Esophagus muscularis mucosa (tissue), 4 donors: ENCODE measurements at places on chromosomes 3 and 15. TPM values are rescaled to one million over a fixed set of nuclear protein-coding genes. Genes with fewer than 3 reads are reported as not detected.

DNA sequence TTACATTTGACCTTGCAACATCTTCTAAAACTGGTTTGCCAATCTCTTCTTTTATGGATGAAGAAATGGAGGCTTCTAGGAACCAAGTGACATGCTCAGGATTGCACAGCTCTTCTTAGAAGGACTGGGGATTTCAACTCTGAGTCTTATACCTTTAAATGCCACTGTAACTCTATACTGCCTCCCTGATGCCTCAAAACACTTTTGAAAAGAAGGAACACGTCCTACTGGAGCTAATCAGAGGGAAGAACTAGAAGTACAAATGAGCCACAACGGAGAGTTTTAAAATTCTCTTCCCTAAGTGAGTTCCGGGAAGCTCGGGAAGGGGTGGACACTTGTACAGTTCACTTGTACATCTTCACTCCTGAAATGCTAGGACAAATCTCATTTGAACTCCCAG, 949 bp upstream of the MITF start:
- H3K4me3 ChIP-seq = peak overlapping the region; percentile 83
- DNase-seq = no peak
- peaks cover 40% of the 10 kb centered on the region for H3K4me1 ChIP-seq
- no peaks in the 10 kb centered on the region for H3K36me3 ChIP-seq
- no peaks in the 10 kb centered on the region for H3K27me3 ChIP-seq

GRCh38 chr3:20326541-20326940, 140.5 kb upstream of the SGO1 start:
- no peaks in the 10 kb centered on the region for H3K27me3 ChIP-seq
- DNase-seq = no peak
- H3K4me1 ChIP-seq = no peaks in the 10 kb centered on the region
- H3K36me3 ChIP-seq = no peaks in the 10 kb centered on the region
- no peak overlapping the region for H3K27ac ChIP-seq
- no peak overlapping the region for H3K4me3 ChIP-seq

- H3K27ac ChIP-seq = no peak overlapping the region
- H3K36me3 ChIP-seq = no peaks in the 10 kb centered on the region
- H3K4me3 ChIP-seq = no peak overlapping the region
- no peak for DNase-seq
These were observed 399.7 kb upstream of the NR2F2 start for GRCh38 chr15:95930659-95931375.

DNA sequence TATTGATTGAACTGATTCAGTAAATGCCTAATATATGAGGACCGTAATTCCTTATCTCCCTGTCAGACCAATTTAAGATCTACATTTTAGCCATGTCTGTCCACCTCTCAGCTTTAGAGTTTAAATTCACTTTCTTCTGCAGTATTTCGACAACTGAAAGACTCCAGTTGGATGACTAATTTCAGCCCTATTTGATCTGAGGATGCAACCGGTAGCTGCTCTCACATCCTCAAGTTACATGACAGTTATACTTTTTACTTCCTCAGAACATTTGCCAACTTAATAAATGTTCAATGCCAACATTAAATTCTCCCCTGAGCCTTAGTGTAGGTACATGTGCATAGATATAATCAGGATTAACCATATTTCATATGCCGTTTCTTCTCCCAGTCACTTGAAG, 2.5 kb upstream of the HHLA2 start:
- H3K4me3 ChIP-seq = no peak overlapping the region
- H3K36me3 ChIP-seq = no peaks in the 10 kb centered on the region
- no peaks in the 10 kb centered on the region for H3K27me3 ChIP-seq
- peaks cover 5% of the 10 kb centered on the region for H3K4me1 ChIP-seq
- H3K27ac ChIP-seq = no peak overlapping the region

Gene SH3GL3
- not detected for total RNA-seq

DNA sequence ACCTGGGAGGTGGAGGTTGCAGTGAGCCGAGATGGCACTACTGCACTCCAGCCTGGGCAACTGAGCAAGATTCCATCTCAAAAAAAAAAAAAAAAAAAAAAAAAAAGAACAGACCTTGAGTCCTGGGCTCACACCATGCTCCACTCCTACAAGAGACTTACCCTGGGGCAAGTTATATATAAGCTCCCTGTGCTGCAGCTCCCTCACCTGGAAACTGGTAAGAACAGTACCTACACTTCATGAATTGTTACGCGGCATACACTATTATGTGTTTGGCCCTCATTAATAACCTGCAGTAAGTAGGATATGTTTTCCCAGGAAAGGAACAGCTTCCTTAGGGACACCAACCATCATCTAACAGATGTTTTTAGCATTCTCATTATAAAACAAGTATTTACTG, 119.6 kb downstream of the FMN1 start:
- no peak for DNase-seq
- H3K36me3 ChIP-seq = no peaks in the 10 kb centered on the region
- H3K27me3 ChIP-seq = no peaks in the 10 kb centered on the region

DNA sequence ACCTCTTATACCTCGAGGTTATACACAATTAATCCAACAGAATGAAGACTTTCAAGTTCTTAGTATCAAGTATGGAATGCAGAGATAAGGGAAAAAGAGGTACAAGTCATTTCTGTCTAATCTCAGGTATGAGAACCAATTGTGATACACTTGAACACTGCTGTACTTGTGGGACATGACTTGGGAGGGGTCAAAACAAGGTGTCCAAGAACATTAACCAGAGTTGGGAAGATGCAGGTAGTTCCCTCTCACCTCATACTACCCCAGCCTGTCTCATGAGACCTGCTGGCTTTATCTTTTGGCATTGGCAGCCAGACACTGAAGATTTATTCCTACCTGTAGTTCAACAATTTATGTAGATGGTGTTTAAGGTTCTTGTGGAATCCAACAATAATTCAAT, 209.7 kb downstream of the NR1D2 start:
- no peaks in the 10 kb centered on the region for H3K27me3 ChIP-seq
- H3K4me1 ChIP-seq = peaks cover 6% of the 10 kb centered on the region
- no peaks in the 10 kb centered on the region for H3K36me3 ChIP-seq
- no peak overlapping the region for H3K27ac ChIP-seq

DNA sequence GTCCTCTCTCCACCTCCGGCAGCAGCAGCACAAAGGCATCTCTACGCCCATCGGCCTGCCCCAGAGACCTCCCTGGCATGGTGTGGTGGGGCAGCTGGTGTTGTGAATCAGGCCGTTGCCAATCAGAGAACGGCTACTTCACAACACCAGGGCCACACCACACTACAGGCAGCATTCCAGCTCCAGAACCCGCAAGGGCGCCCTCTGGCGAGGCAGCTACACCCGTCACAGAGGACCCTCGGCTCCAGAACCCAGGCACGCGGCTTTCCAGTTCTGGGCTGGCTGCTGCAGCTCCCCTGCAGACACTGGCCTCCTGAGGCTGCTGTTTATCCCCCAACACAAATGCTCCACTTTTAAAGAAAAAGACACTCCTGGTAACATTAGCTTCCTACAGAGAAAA, 127.5 kb upstream of the TOPAZ1 start:
- H3K4me1 ChIP-seq = no peaks in the 10 kb centered on the region
- H3K36me3 ChIP-seq = no peaks in the 10 kb centered on the region

- H3K27ac ChIP-seq = no peak overlapping the region
- no peaks in the 10 kb centered on the region for H3K36me3 ChIP-seq
- no peak overlapping the region for H3K4me3 ChIP-seq
- H3K27me3 ChIP-seq = no peaks in the 10 kb centered on the region
- H3K4me1 ChIP-seq = peaks cover 3% of the 10 kb centered on the region
These were observed 89.4 kb upstream of the ZBTB20 start for GRCh38 chr3:115236496-115236895.

- no peak overlapping the region for H3K4me3 ChIP-seq
- H3K27me3 ChIP-seq = peaks cover 37% of the 10 kb centered on the region
- DNase-seq = no peak
- no peaks in the 10 kb centered on the region for H3K36me3 ChIP-seq
These were observed 13.6 kb upstream of the LTF start for GRCh38 chr3:46478341-46478740.

Gene TSPAN3
- 121 TPM for total RNA-seq

Gene GOLGA8N
- 5.8 TPM for total RNA-seq

Gene EPHB3
- 6.1 TPM for total RNA-seq

Gene ATP13A4
- 0.39 TPM for total RNA-seq
